Colonic mucosa (tissue), 4 donors: ENCODE measurements at places on chromosomes 4 and X.
A peak's percentile ranks its signal among the peaks of the same experiment; 100 is the strongest.

DNA sequence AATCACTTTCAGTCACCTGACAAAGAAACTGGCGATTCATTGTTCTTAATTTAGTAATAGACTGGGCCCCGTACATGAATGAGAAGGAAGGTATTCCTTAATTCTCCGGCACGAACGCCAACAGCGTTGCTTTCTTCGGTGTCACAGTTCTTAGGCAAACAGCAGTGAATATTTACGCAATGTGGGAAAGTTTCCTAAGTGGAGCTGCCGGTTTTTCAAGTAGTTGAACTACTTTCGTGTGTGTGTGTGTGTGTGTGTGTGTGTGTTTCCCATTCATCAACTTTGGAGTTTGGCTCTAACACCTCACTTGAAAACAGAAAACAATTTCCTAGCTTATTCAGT lies 651 bp downstream of the NXT2 start:
- peak; percentile 58 for DNase-seq

DNA sequence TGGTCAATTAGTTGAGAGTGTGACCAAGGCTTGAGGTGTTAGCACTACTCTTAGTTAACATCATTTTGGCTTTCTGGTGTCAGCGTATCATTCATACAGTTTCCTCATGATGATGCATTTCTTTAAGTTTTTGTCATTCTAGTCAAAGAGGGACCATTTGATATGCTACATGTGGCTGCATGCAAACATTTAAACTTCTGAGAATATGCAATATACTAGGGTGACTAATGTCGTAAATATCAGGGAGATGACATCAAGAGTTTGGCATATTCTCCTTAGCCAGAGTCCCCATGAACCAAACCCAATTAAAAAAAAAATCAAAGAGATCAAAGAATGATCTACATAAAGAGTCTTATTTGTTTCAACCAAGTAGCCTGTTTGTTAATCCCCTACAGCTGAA lies 537.4 kb upstream of the PCDH7 start:
- DNase-seq = no peak

DNA sequence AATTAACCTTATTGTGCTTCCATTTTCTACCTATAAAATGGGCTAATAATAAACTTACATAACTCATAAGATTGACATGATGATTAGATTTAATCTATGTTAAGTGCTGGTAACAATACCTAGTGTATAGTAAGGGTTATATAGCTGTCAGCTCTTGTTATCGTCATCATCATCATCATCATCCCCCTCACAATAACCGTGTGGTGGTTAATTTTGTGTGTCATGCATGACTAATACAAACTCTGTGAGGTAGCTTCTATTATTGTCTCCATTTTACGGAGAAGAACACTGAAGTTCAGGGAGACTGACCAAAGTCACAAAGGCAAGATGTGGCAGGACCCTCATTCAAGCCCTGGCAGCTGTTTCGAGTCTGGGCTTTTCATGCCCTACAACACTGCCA lies 211.3 kb downstream of the PALLD start:
- no peak for DNase-seq

GRCh38 chrX:35289952-35290351 lies 347.4 kb downstream of the FAM47B start:
- no peak for DNase-seq

DNA sequence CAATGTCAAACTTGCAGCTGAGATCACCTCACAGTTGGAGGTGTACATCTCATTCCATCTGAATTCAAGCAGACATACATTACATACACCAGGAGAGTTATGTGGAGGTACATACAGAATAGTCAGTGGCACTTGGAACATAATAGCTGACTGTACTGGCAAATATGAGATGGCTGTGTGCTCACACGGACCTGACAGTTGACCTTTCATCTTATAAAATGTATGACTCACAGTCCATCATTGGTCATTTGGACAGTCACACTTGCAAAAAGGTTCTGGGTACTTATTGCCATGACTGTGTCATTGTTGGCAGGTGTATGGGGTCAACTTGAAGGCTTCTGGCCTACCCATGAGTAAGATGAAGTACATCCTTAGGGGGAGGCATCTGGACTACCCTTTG lies 88.6 kb upstream of the WDR1 start:
- no peak for DNase-seq

DNA sequence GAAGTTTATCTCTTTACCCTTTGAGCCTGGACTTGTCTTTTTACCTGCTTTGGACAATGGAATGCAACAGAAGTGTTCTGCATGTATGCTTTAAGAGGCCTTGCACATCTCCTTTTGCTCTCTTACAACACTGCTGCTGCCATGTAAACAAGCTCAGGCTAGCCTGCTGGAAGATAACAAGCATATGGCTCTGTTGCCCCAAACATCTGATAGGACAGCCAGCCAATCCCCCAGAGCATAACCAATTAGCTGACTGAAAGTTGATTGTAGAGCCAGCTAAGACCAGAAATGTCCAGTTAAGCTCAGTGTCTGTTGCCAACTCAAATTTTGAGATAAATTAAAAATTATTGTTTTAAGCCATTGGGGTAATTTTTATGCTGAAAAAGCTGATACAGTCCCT lies 510.6 kb upstream of the CNKSR2 start:
- DNase-seq = no peak

- no peak for DNase-seq
Observed at GRCh38 chr4:74112399-74113105, 13.6 kb upstream of the CXCL2 start.

DNA sequence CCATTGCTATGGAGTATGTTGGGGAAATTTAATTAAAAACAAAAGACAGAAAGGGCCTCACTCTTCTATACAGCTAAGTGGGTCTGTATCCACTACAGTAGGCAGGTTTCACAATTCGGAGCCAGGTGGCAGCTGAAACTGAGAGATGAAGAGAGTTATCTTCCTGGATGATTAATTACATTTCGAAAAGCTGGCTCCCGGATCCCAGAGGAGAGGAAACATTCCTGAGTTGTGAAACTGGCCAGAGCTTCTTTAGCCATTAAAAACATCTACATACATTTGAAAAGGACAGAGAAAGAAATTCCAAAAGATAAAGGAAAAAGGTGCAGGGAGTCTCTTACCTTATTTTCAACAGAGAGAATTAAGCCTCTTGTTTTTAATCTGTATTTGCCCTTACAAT lies 15.5 kb upstream of the PDZD4 start:
- no peak for DNase-seq

- no peak for DNase-seq
Observed at GRCh38 chr4:64799751-64800150, 390.5 kb upstream of the TECRL start.

DNA sequence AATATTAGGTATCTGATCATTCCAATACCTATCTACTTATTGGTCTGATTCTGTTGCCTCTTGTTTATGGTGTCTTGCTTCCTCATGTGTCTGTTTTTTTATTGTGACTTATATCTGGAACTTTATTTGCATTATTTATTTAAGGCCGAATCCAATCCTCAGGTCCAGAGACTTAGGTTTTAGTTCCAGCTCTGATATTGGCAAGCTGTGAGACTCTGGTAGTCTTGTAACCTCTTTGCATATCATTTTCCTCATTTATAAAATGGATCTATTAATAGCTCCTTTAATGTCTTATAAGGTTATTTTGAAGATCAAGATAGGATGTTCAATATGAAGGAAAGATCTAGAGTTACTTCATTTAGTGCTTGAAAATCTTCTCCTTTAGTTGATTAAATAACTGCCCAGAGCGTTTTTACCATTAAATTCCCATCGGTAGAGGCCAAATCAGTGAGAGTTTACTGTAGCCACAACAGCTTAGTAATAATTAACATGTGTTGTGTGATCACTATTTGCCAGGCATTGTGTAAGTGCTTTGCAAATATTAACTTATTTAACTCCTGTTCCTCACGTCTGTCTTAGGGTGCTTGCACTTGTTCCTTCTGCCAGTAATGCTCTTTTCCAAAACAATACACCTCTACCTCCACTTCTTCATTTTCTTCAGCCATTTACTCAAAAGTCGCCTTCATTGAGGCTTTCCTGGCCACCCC lies 82.2 kb downstream of the CC2D2A start:
- no peak for DNase-seq

- no peak for DNase-seq
Observed at GRCh38 chr4:165199722-165200121, 7.6 kb upstream of the KLHL2 start.

- DNase-seq = no peak
Observed at GRCh38 chr4:96295143-96295741, 455.3 kb downstream of the PDHA2 start.

GRCh38 chr4:119648398-119648797 lies 19.8 kb upstream of the PDE5A start:
- no peak for DNase-seq

DNA sequence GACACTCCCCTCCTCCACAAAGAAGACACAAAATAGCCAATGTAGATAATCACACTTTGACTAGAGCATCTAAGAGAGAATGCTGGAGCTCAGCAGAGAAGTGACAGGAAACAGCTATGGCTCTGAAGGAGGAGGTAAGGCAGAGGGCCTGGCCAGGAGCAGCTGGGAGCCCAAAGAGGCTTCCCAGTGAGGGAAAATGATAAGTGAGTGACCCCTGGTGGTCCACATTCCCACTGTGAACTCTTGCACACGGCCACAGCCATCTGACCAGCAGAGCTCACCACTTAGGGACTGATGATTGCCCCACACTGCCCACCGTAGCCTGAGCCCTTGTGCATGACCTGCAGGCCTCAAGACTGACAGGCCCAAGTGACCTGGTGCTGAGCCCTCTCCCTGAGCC lies 162.7 kb upstream of the GALNTL6 start:
- no peak for DNase-seq

DNA sequence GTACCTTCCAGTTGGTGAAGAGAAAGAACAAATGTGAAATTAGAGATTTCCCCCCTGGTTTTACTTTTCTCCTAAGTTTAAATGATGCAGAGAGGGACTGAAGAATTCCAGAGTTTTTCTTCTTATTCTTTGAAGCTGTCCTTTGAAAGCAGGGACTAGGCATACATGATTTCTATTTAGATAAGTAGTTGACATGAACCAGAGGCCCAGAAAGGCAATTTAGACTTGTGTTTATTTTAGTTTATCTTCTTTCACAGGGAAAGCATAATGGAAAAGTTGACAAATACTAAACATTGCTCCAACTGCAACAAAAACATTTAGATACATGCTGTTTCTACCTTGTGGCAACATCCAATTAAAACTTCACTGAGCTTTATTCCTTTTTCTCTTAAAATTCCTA lies 32.0 kb downstream of the PTPN13 start:
- DNase-seq = no peak

DNA sequence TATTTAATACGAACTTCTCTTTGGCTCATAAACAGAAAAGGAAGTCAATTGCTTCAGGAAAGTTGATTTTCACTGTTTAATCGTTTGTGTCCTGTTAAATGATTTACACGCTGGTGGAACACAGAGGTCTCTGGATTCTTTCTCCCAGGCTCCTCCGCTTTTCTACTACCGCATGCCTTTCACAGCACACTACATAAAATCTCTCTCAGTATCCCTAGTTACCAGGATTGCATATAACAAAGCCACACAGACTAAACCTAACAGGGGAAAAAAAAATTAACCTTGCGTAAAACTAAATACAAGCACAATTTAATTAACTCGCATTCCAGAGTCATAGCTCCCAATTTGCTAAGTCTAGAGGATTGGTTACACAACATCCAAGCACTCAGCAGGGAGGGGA lies 133.9 kb downstream of the CORIN start:
- no peak for DNase-seq

GRCh38 chr4:146585761-146586333 lies 52.8 kb upstream of the POU4F2 start:
- DNase-seq = no peak

GRCh38 chrX:148806145-148806870 lies 305.9 kb downstream of the AFF2 start:
- DNase-seq = no peak

GRCh38 chr4:93237521-93237920 lies 591.0 kb upstream of the ATOH1 start:
- DNase-seq = no peak

- DNase-seq = no peak
Observed at GRCh38 chrX:3788494-3789233, 75.2 kb upstream of the PRKX start.

- DNase-seq = no peak
Observed at GRCh38 chrX:151996347-151996746, 21.9 kb upstream of the GABRE start.

- no peak for DNase-seq
Observed at GRCh38 chr4:85787133-85787532, 312.2 kb downstream of the ARHGAP24 start.

- no peak for DNase-seq
Observed at GRCh38 chrX:39577206-39577984, 520.4 kb downstream of the BCOR start.

DNA sequence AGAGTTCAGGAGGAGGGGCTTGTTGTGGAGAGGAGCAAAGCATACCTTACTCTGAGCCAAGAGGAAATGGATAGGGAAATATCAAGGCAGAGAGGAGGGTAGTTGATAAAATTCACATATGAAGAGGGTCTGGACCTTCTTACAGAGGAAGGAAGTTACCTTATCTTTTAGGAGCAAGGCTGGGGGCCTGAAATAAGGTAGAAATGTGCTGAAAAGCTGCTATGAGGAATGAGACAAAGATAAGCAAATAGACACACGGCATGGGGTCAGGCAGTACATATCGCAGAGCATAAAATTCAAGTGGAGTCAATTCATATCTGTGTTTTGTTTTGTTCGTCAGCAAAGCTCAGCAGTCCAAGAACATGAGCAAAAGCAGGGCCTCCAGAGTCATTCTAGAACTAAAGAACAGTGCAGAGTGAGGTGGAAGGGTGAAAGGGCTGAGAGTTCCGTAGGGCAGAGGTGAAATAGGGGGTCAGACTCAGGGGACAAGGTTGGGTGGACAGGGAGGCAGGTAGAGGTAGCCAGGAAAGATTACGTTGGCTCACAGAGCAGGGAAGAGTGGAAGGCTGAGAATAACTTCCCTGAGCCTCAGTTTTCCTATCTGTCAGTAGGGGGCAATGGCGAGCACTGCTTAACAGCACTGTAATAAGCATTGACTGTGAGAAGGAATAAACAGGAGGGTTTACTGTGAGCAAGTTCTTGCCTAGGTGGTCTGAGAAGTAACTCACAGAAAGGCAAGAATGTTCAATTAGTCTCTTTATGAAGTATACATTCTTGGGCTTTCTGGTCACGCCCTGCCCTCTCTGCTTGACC lies 9.2 kb downstream of the VSIG4 start:
- peak; percentile 50 for DNase-seq

DNA sequence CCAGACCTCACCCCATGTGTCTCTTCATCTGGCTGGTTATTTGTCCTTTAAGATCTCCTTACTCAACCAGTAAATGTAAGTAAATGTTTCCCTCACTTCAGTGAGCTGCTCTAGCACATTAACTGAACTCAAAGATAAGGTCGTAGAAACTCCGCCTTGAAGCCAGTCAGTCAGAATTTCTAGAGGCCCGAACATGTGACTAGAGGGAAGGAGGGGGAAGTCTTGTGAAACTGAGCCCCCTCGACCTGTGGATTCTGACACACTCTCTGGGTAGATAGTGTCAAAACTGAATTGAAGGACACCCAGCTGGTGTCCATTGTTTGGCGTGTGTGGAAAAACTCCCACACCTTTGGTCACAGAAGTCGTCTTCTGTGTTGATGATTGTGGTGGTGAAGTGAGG lies 933.9 kb downstream of the ADGRL3 start:
- DNase-seq = no peak
